ENCODE measurements at places on chromosomes 3 and 15.

DNA sequence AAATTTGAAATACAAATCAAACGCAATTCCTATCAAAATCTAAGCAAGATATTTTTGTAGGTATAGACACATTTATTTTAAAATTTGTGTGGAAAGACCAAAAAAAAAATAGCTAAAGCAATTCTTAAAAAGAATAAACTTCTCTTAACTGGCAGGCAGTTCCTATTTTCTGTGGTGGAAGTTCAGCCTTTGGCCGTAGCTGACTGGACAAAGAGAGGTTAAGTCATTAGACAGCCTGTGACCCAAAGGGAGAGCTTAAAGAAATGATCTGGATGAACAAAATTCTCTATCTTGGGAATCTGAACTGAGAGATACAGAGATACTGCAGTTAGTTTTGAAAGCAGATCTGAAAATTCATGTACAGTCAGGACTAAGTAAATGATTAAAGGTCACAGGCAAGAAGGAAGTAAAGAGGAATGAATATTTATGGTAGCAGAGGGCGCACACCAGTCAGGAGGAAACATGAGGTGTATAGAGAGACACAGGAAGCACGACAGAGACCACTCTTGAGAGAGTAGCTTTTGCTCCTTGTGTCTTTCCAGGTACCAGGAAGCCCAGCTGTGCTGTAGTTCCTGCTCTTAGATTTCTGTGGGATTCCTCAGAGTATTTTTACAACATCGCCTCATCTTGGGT is 57.5 kb downstream of the TPRG1 start:
- DNase-seq, result no peak

DNA sequence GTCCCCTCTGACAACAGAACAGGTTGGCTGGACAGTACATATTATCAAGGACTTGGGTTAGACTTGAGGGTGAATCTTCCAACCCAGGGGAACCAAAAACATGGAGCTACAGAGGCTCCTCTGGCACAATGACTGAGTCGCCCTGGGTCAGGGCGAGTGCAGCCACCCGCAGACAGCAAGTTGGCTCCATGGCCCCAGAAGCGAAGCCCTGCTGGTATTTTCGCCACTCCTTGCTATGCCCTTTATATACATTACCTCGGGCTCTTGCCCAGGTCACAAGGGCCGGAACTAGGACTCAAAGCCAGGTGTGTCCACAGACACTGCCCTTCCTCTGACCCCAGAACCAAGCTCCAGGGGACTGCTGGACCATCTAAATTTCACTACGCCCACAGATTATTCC is 64.6 kb downstream of the ADCY5 start:
- no peak for DNase-seq

- DNase-seq, result no peak
Measured at GRCh38 chr3:57093971-57094535, 33.6 kb downstream of the SPATA12 start.

GRCh38 chr3:5221701-5222100 is 34.2 kb downstream of the EDEM1 start:
- DNase-seq, result no peak

GRCh38 chr3:186060222-186060621 is 48.7 kb downstream of the ETV5 start:
- DNase-seq, result no peak

DNA sequence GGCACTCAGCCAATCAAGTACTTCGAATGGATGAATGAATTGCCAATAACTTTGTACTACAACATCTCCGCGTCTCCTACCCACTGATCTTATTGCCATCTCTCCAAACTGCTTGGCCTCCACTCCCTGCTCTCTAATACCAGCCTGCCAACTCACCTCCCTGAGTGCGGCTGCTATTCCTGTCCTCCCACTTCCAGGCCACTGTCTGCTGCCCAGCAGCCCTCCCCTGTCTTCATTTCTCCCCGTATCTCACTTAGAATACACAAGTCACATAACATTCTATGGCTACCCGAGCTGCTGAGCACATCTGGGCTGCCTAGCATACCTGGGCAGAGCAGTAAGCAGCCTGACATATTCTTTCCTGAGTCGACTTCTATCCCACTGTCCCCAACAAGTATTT is 149.9 kb upstream of the LRTM1 start:
- no peak for DNase-seq

DNA sequence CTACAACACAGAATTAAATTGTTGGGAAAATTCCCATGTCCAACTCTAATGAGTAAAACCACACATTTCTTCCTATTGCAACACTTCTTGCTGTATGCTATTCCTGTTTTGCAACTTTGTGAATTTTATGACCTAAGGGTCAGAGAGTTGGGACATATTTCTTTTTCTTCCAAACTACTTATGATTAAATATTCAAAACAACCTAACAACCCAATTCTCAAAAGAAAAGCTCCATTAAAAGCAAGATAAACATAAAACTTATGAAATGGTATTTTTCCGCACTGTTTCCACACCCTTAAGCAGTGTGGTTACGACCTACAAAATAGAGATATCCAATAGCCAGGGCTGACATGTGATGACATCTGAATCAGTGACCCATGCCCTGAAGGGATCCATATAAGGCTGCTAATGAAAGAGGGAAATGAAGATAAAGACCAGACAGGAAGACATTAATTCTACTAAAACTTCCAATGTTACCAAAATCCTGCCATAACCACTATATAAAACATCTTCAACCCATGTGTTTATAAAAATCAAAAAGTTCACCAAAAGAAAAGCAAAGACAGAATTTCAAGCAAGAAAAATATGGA is 45.6 kb downstream of the DMXL2 start:
- DNase-seq, result no peak

DNA sequence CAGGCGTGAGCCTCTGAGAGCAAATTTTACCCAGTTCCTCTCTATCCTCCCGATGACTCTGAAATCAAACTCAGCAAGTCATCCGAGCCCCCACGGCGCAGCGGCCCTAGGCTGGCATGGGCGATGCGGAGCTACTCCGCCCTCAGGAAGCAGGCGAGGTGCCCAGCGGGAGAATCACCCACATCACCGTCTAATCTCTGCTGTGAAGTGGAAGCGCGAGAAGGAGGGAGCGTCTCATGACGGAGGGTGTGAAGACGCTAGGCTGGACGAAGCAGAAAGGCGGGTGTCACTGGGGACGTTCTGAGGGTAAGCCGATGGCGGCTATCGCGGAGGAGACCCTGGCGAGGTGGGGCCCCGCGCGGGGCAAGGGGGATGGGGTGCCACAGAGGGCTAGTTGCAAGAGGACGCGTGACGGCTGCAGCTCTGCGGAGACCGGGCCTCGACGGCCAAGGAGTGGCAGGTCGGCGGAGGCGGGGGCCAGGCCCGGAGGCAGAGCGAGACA is 9.1 kb upstream of the GNAI2 start:
- DNase-seq, result peak; percentile 26

DNA sequence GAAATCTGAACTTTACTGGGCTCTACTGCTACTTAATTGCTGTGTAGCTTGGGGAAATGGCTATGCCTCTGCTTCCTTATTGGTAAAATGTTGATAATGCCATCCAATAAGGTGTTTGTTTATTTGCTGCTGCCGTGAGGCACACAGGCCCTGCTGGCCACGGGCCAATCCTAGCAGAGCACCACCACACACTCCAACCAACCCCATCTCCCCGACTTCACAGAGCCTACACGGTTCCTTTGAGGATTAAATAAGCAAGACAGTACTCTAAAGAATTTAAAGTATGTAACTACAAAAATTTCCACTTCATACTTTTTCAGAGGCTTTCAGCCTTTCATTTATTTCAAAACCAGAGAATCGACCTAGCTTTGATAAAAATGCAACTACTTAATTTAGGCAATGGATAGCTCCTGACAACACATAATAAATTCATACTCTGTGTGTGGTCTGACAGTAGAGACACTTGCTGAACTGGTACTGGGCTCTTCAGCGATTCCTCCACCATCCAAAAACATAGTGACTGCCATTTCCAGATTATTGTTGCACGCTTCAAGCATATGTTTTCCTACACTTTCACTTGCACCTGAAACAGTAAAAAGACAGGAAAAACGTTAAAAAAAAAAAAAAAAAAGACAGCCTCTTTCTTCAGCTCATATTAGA is 25.3 kb downstream of the UBXN7 start:
- DNase-seq, result peak; percentile 82

DNA sequence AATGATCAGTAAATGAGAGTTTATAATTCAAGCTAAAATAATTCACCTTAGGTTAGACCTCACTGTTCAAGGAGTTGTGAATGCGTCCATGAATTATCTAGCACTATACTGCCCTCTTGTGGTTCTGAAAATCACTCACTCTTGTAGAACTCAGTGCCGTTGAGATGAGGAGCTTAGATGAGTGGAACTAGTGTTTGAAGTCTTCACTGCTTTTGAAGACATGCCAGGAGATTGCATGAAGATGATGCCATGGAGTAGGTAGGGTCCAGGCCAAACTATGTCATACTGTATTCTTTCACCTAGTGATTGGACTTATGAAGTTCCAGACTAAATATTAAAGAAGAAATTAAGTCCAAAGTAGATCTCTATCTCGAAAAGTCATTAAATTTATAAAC is 28.8 kb downstream of the LYSMD4 start:
- DNase-seq, result peak; percentile 84

DNA sequence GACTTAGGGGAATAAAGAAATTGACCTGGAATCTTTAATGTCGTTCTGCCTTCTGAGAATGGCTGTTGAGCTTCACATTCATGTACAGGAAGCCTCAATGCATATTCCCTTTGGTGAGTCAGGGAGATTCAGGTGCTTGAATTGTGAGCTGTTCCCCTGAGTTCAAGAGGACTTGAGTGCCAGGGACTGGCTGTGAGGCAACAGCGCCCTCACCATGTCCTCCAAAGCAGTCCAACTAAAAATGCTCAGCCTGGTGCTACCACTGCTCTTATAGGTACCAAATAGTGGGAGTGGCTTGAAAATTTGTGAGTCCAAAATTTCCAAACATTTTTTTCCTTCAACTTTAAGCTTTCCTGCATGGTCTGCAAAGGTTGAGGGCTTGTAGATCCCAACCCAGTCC is 54.1 kb downstream of the LEO1 start:
- DNase-seq, result no peak

GRCh38 chr15:52214553-52214952 is 23.4 kb upstream of the GNB5 start:
- DNase-seq, result no peak

GRCh38 chr3:143511174-143511879 is 336.9 kb downstream of the SLC9A9 start:
- no peak for DNase-seq

DNA sequence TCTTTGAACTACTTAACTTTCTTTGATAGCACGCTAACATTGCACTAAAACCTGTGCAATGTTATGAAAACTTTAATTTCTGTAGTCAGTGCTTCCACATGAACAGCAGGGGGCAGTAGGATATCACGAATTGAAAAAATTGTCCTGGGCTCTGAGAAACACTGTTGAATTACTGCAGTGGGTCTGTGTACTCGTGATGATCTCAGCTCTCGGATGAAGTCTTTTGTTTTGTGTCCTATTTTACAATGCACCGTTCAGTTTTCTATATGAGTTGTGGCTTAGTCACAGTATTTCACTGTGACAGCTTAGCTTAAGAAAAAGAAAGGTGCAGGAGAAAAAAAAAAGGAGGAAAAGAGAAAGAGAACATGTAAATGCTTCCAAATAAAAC is 141.3 kb upstream of the CCDC54 start:
- DNase-seq, result peak; percentile 87

DNA sequence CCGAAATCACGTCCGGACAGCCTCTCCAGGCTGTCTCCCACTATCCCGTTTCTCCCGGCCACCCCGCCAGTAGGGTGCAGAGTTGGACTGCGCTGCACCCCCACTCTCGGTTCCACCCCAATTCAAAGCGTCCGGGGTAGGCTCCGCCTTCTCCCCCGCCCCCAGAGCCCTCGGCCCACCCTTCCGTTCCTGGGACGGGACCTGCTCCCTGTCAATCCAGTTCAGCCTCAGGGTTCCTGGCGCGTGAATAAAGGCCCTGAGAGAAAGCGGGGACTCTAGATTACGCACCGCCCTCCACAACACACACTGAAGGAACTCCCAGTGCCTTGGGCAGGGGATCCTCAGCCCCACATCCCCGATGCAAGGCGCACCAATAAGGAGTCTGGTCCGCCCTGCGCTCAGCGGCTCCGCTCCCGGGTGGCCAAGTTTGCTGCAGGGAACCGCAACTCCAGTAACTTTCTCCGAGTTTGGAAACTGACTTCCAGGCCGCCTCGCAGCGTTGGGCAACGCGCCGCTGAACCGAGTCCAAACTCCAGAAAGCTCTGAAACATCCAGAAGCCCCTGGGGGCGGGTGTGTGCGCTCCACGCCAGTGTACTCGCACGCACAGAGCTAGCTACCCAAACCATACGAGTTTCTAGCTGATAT is 1.9 kb downstream of the ADAMTS9 start:
- DNase-seq, result peak; percentile 76

DNA sequence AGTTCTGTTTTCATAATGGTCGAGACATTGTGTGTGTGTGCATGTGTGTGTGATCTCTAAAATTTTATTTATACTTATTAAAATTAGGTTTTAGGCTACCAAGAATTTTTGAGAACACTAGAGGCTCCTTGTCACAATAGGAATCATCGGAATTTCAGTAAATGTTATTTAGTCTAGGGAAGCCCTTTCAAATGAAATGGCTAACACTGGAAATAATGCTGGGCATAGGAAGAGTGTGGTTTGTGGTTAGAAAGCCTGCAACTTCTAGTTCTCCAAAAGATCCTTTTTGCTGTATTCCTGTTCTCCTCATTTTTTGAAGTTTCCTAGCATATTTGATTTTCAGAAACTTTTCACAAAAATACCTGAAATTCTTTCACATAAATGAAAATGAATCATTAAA is 92.5 kb upstream of the MBNL1 start:
- peak; percentile 6 for DNase-seq

GRCh38 chr3:37712918-37713817 is 148.5 kb upstream of the CTDSPL start:
- peak; percentile 4 for DNase-seq

GRCh38 chr3:128458746-128459460 is 7.8 kb downstream of the DNAJB8 start:
- DNase-seq, result no peak

- DNase-seq, result no peak
Measured at GRCh38 chr15:93362821-93363220, 273.8 kb upstream of the RGMA start.

GRCh38 chr3:31775383-31775782 is 205.7 kb downstream of the OSBPL10 start:
- DNase-seq, result no peak

- no peak for DNase-seq
Measured at GRCh38 chr3:48289659-48290058, 43.8 kb downstream of the SPINK8 start.

GRCh38 chr3:15284121-15284889 is 48.1 kb downstream of the SH3BP5 start:
- DNase-seq, result peak; percentile 21

Data from HFFc6 (cell line).